ENCODE measurements at places on chromosomes 12 and 14.

GRCh38 chr14:50801706-50802105, 29.3 kb downstream of the NIN start:
- no peak for DNase-seq

DNA sequence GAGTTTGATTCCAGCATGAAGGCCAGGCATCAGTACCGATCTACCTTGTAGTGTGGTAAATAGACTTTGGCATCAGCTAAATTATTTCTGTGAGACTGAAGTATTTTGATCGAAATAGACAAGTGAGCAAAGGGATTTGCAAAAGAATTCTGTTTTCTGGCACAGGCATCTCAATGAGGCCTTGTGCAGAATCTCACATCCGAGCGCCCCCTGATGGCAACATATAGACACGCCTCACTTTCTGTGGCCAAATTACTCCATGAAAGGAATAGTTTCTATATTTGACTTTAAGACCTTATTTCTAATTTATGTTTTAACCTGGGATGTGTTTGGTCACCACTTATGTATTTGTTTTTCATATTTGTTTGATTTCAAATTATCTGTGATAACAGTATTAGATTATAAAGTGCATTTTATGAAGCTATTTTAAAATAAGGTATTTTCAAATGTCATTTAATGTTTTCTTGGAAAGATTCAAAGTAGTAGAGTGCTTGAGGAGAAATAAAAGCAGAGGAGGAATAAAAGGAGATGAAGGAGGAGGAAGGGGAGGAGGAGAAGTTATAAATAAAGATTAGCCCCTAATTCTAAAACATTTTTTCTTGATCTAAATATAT, 731.9 kb downstream of the NRXN3 start:
- peak; percentile 43 for DNase-seq

DNA sequence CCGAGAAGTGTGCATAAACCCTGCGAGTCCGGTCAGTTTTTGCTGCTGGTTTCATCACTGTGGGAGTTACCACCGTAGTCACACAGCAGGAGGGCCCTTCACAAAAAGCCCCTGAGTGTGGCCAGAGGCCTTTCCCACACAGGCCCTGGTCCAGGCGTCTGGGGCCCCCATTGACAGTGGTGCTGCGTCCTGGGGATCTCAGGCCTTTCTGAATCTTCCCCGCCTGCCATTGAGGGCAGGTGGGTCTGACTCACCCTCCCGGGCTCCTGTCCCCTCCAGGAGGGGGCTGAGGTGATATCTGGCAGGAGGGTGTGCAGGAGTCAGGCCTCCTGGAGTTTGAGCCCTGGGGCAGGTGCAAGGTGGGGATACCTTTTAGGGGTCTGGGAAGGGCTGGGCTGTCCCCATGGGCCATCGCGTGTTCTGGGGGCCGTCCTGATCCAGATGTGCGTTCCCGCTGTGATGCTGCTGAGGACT, 358.5 kb downstream of the TMEM121 start:
- DNase-seq: no peak

DNA sequence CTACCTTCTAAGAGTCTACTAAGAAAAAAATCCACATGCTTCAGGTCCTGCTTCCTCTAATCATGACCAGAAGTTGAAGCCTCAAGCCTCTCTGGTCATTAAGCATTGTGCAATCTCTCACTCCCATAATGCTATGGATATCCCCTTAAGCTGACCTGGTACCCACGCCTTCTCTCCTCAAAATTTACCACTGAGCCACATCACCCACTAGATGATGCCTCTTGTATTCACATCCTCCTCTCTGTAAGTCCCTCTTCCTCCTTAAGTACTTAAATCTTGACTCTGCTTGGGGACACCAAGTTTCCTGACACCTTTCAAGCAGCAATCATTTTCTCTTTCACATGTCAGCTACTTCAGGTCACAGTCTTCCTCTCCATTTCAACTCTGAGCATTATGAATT, 9.8 kb downstream of the GALNT4 start:
- no peak for DNase-seq

GRCh38 chr12:109664402-109664801, 49.2 kb upstream of the FAM222A start:
- no peak for DNase-seq

- DNase-seq: no peak
These were observed 1.0 kb downstream of the TMEM121 start for GRCh38 chr14:105527381-105527825.

DNA sequence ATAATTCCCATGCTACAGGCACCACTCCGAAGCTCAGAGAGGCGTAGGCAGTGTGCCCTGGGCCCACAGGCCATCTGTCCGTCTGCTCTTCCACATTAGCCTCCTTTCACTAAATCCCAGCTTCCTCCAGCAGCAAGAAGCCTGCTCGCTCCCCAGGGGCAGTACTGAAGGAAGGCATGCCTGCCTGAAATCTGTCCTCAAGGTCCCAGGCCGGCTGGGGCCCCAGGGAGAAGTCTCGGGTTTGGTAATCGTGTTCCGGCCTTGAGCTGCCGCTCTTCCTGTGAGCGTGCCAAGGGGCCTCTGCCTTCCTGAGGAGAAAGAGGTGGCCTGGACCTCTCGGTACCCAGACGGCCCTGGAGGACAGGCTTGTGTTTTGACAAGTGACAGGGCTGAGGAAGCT, 15.2 kb upstream of the DLK1 start:
- no peak for DNase-seq

DNA sequence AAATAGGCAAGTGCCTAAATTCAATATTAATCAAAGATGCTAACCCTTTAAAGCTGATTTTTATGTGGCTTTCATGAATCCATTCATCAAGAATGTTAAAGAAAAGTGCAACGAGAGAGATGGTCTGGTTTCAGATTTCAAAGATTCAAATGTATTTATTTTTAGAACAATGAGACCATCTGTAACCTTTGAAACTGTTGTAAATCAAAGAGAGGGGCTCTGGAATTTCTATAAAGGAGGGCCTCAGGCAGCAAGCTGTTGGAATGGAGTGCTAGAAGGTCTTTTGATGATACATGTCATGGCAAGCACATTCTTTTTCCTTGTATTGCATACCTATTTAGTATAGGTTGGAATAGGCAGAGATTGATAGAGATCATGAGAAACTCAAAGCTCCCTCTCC, 433.0 kb downstream of the LRIG3 start:
- no peak for DNase-seq

DNA sequence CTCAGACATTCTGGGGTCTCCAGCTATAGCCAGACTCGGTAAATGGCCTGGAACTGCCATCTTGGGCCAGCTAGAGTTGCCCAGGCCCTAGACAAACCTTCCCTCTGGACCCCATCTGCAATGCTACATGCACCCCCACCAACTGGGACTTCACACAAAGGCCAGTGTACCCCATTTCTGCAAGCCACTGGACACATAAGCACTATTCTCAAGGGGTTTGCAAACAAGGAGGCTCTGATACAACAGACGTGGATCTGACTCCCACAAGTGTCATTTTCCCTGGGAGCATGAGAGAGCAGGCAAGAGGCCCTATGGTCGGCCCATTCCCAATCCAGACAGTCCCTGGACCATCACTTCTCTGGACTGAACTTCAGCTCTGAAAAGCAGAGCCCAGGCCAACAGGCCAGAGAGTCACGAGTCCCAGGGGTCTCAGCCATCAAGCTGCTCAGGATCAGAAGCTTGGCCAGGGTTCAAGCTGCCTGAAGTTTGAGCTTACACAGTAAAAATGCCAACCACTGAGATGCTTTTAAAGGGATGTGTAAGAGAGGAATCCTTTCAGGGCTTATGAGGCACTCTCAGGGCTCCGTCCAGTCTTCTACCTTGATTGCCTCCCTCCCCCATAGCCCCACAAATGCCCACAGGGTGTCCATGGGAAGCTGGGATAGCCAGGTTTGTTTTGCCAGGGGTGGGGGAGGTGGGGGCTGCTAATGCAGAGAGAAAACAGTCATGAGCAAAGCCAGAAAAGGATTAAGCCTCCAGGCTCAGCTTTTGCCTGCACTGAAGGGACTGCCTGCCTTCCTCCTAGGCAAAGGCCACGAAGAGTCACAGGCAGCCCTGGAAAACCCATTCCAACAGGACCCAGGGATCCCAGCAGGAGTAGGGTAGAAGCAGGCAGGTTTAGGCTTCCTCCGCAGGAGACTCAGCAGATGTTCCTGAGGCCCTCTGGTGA, 31.7 kb upstream of the PNMA1 start:
- no peak for DNase-seq

- DNase-seq: no peak
These were observed 2.6 kb downstream of the ARF6 start for GRCh38 chr14:49895480-49895879.

GRCh38 chr14:70988452-70988851, 81.2 kb downstream of the PCNX1 start:
- no peak for DNase-seq

- DNase-seq: no peak
These were observed 146.5 kb downstream of the PAPOLA start for GRCh38 chr14:96648506-96649326.

DNA sequence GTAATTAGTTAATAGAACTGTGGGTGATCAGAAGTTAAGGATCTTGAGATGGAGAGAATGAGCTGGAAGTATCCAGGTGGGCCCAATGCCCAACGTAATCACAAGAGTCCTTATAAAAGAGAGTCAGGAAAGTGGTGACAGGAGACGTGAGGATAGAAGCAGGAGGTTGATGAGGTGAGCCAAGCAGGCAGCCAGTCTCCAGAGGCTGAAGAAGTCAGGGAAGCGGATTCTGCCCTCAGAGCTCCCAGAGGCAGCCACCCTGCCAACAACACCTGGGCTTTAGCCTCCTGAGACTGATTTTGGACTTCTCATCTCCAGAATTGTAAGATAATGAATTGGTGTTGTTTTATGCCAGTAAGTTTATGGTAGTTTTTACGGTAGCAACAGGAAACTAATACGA, 10.1 kb upstream of the SAV1 start:
- no peak for DNase-seq

GRCh38 chr12:130179191-130179590, 16.9 kb downstream of the FZD10 start:
- no peak for DNase-seq

GRCh38 chr14:33914676-33915516, 36.0 kb downstream of the EGLN3 start:
- DNase-seq: no peak

- no peak for DNase-seq
These were observed 104.6 kb downstream of the ITPR2 start for GRCh38 chr12:26728205-26729050.

- peak; percentile 96 for DNase-seq
These were observed 44.2 kb downstream of the SOCS2 start for GRCh38 chr12:93616584-93617101.

DNA sequence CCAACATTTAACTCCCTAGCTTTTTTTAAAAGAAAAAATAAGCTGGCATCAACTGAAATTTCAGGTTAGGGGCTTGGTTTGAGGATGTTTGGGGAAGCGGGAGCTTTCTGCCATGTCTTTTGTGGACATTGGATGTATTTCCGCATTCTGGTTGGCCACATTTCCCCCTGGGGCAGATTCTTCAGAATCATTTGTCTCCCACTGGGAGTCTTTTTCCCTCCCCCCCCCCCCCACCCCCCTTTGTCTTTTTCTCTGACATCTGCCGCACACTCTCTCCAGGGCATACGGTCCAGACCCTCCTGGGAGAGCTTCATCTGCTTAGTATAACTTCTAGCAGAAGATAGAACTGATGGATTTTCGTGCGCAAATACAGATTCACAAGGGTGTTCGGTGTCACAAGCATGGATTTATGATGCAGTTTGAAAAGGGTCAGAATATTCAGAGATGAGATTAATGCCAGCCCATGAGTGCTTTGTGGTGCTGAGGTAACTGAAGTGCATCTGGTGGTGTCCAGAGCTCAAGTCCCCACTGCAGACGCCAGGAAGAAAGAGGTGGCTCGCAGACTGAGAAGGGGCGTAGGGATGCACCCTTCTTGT, 40.2 kb downstream of the ETV6 start:
- DNase-seq: no peak

DNA sequence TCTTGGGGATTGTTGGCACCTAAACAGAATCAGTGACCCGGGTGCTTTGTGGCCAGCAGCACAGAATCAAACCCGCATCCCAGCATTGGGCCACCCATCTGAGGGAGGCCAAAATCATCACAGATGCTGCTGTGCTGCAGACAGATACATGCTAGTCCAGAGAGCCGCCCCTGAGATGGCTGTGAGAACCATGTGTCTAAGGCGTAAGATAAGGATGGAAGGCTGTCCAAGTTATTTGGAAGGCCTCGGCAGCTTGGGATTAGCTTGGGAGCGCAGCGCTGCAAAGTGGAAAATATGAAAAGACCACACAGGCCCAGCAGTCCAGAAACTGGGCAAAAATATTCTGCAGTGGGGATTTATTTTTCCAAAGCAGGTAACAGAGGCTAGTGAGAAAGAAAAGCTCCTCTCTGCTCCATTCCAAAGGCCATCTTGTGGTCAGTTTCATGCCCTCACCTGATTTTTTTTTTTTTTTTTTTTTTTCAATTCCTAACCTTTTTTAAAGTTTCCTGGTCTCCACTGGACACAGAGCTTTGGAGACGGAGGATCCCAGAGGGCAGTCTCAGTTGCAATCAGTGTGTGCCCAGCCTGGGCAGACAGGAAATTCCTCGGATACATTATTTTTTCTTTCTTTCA, 178.9 kb upstream of the BCL2L14 start:
- DNase-seq: no peak

GRCh38 chr12:89845767-89846166, 137.1 kb upstream of the ATP2B1 start:
- DNase-seq: no peak

- DNase-seq: no peak
These were observed 776 bp downstream of the BMP4 start for GRCh38 chr14:53955671-53956426.

DNA sequence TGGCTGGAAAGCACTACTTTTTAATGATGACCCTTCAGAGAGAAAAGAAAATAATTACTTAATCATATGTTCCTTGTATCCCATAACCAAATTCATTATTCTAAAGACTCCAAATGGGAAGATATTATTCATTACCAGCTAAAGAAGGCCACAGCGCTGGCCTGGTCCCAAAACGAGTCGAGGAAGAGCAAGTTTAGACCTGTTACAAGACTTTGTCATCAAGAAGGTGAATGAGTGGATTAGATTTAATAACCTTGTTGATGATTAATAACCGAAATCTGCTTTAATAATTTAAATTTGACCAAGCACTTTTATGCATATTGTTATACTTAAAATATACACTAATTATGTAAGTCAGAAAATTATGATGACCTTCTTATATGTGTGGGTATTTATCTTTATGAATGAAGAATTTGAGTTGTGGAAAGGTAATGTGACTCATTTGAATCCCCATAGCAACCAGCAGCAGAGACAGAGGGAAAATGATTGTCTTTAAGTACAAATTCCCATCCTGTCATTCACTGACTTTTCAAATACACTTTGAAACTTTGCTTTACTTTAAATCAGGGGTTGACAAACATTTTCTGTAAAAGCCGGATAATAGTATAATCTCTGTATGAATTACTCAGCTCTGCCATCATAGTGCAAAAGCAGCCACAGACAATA, 200.3 kb upstream of the NPAS3 start:
- no peak for DNase-seq

DNA sequence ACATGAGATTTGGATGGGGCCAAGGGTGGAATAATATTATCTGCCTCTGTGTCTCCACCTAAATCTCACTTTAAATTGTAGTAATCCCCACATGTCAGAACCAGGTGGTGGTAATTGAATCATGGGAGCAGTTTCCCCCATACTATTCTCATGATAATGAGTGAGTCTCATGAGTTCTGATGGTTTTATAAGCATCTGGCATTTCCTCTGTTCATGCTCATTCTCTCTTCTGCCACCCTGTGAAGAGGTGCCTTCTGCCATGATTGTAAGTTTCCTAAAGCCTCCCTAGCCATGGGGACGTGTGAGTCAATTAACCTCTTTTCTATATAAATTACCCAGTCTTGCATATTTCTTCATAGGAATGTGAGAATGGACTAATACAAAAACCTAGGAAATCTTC, 29.9 kb downstream of the TSPAN19 start:
- DNase-seq: no peak

- no peak for DNase-seq
These were observed 122.3 kb upstream of the FBXO33 start for GRCh38 chr14:39554576-39554975.
